Nucleus accumbens (tissue), 56 donors: ENCODE measurements at places on chromosomes 3 and 15.

GRCh38 chr3:143529018-143529478, 319.2 kb downstream of the SLC9A9 start:
- DNase-seq = no peak

GRCh38 chr15:62021991-62022600, 38.2 kb downstream of the VPS13C start:
- no peak for DNase-seq

DNA sequence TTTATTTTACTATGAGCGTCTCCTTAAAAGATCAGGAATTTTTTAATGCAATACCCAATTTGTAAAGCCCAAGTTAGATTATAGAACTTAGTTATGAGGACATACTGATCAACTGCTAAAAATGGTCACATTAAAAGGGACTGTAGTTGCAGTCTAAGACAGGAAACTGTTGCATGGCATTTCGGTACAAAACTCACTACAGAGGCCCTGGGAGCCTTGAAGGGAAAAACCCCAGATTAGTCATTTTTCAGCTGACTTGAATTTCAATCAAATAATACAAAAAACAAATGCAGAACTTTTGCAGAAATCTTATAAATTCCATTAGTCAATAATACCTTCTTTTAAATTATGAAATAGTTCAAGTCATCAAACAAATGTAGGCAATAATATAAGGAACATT, 6.9 kb upstream of the PTX3 start:
- DNase-seq = no peak

GRCh38 chr3:94373456-94373855, 310.6 kb downstream of the NSUN3 start:
- DNase-seq = no peak

GRCh38 chr3:197430502-197430901, 125.3 kb downstream of the BDH1 start:
- no peak for DNase-seq
